Stimulated activated naive CD8-positive, alpha-beta T cell treated with anti-CD3 and anti-CD28 coated beads, Interleukin-15, amount 100 ng/mL, for 72 hours (primary cell): ENCODE measurements at places on chromosomes 4 and X.

DNA sequence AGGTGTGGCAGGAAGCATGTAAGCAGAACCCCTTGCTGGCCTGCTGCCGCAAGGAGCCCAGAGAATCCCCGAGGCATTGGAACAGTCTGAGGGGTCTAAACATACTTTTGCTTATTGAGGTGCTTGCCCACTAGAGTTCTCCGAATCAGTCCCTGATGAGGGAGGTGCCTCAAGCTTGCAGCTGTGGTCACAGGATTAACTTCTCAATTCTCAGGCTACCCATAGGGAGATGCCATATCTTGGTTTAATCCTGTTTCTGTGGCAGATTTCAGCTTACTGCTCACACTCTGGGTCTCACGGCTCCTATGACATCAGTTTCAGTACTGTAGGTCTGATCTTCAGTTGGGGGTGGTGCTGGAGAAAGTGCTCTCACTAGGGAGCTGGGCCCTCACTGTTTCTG lies 39.9 kb downstream of the CCNG2 start:
- DNase-seq = peak; percentile 3

DNA sequence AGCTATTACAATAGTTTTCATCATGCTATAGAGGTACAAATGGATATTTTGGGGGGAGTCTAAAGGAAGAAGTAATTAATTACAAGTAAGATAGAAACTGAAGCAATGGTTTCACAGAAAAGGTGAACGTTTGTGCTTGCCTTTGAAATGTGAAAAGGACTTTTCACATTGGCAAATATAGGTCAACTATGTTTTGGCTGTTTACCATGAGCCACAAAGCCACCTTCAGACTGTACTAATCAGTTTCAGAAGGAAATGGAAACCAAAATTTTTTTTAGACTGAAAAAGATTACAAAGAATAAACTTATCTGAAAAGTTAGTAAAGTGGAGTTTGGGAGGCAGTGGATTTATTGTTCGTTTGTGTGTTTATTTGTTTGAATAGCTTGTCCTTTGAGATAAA lies 32.1 kb downstream of the SYTL5 start:
- no peak for DNase-seq

DNA sequence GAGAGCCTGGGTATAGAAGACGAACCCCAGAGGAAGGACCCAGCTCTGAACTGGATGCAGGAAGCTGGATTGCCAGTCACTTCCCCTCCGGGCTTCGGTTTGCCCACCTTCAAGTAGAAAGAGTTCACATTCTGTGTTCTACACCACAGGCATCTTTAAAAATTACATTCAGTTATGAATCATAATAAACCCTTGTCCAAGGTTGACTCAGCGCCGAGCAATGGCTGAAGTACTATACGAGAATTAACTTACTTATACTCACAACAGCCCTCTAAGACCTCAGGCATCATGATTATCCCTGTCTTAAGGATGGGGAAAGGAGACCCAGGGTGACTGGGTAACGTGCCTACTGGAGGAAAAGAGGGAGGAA lies 72.5 kb downstream of the EVC2 start:
- DNase-seq = no peak

DNA sequence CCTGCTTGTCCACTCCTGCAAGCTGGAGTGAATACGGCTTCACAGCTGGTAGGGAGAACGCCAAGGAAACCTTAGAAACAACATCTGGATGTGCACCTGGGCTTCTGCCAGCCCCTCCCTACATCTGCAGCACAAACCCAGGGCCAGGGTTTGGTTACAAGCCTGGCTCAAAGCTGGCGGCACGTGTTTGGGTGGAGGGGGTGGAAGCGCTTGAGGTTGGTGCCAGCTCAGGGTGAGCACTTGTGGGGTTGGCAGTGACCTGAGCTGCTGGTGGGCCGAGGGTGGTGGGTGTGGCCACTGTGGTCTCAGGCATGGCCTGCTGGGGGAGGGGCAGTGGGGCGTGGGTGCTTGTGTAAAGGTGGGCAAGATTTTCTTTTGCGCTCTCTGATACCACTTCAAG lies 15.6 kb downstream of the ELF4 start:
- no peak for DNase-seq

DNA sequence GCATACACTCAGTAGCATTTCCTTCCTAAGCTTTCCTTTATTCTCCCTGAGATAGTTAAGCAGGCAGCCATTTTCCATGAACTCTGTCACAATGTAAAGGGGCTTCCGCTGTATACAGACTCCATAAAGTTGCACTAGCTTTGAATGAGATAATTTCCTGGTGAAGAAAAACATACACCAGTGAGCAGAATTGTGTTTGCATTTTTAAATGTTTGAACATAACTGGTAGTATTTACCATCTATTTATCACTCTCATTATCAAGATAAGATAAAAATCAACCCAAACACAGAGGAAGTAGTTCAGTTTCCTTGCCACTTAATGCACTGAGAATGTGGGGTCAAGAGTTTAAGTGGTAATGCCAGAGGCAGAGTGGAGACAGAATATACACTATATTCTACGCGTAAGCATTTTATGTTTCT lies 54.1 kb downstream of the TXK start:
- no peak for DNase-seq

DNA sequence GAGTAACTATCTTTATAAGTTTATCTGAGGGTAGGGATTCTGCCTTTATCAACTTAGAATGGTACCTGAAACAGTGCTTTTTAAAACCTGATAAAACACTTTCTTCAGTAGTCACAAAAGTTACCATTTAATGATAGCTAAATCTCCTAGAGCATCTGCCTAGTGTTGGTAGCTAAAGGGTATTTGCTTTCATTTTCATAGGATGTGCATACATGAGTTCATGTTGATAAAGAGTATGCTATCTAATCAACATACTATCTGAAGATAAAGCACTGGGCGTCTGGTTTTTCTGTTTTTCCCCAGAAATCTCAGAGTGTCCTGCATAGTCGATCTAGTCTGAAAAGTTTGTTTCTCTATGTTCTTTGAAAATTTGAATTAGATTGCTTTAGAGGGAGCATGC lies 75.1 kb downstream of the ADGRL3 start:
- no peak for DNase-seq

DNA sequence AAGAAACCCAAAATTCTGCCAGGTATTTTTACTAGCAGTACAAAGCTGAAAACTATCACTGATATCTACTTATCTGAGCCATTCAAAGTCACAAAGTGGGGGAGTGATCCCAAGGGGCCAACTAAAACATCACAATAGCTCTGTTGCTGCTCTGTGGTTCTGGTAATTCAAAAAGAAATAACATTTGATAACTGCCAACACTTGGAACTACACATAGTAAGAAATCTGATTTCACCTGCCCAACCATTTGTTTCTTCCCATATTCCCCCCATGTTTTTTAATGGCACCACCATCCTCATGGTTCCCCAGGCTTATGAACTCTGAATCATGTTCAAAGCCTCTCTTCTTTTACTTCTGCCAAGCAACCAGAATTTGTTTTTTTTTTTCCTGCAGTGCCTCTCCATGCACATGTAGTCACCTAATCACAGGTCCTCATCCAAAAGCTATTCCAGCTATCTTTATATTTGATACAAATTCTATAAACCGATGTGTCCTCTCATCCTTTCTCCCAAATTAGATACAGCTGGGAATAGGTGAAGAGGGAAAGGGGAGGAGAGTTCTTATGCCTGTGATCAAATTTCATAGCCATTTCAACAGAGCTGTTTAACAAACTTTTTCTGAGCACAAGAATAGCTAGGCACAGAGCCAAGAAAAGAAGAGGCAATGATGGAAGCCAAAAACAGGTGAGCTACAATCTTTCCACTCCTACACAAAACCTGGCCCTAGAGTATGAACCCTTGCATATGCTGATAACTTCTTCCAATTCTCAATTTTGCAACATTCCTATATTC lies 7.7 kb downstream of the AMMECR1 start:
- DNase-seq = no peak

GRCh38 chr4:164779811-164780216 lies 25.9 kb downstream of the SMIM31 start:
- peak; percentile 9 for DNase-seq

DNA sequence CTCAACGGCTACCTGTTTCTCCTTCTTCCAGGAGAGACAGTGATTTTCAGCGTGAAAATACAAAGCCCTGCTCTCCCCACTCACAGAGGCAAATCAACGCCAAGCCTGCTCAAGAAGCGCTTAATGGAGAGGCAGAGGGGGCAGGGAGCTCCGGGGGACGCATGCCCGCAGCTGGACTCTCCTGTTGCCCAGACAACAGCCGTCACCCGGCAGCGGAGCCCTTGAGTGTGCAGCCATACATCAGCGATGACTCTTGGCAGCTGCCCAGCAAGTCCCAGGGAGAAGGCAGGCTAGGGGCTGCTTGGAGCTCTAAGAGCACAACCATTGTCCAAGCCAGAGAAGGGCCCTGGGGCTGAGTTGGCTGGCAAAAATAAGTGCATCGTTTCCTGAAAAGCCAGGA lies 71.0 kb upstream of the AFAP1 start:
- no peak for DNase-seq

GRCh38 chr4:6959261-6959660 lies 49.6 kb downstream of the TBC1D14 start:
- DNase-seq = no peak

- DNase-seq = no peak
These were observed 67.2 kb upstream of the ETNPPL start for GRCh38 chr4:108829966-108830492.

- peak; percentile 14 for DNase-seq
These were observed 62.3 kb upstream of the LNX1 start for GRCh38 chr4:53653484-53654053.

GRCh38 chr4:167541286-167541685 lies 307.0 kb upstream of the SPOCK3 start:
- no peak for DNase-seq

- no peak for DNase-seq
These were observed 376.6 kb upstream of the EMCN start for GRCh38 chr4:100894339-100894870.

GRCh38 chr4:106707776-106708463 lies 328.2 kb downstream of the DKK2 start:
- no peak for DNase-seq

DNA sequence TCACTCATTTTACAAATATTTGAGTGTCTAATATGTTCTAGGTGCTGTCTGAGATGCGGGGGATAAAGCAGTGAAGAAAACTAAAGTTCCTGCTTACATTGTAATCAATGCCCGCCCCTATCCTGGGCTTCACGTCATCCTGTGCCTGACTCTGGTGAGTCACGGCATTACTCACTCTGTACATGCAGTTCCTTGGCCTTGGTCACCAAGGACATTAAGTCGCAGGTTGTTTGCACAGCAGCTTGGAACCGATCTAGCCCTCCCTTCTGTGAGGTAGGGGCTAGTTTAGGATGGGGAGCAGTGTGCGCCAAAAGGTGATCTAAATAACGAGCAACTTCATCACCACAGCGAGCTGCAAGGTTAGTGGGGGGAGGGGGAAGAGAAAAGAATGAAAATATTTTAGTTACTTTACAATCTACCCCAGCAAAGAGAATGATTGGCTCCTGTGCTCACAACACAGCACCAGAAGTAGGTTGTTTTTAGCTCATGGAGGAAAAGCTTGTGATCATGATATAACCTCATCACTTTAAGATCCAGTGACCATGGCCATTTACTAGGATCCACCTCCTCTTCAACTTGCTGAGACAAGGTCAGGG lies 48.0 kb upstream of the HDAC8 start:
- peak; percentile 13 for DNase-seq

GRCh38 chrX:150371877-150372276 lies 8.8 kb downstream of the MAMLD1 start:
- DNase-seq = no peak

GRCh38 chr4:142703694-142704309 lies 142.3 kb downstream of the INPP4B start:
- no peak for DNase-seq

DNA sequence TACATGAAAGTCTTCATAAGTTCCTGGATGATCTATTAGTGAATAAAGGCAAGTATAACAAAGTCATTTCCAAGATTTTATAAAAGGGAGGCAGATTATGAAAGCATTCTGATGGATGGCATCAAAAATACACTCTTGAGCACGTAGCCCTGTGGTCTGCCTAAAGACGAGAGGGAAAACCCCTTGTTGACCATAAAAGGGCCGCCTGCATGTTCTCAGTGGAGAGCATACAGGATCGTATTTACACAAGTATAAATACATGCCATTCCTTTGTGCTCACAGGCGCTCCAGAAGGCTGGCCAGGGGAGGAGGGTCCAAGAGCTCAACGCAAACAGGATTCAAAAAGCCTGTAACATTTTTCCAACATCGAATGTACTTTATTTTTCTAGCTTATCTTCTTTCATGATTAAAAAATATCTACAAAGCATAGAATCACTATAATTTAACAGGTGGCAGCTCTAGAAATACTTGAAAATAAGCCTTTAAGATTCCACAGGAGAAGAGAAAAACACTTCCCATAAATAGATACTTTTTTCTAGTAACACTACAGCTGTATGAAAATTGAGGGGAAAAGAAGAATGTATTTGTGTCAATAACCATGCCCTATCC lies 29.6 kb downstream of the PDGFC start:
- no peak for DNase-seq

GRCh38 chr4:82833696-82834313 lies 35.2 kb upstream of the SCD5 start:
- no peak for DNase-seq

DNA sequence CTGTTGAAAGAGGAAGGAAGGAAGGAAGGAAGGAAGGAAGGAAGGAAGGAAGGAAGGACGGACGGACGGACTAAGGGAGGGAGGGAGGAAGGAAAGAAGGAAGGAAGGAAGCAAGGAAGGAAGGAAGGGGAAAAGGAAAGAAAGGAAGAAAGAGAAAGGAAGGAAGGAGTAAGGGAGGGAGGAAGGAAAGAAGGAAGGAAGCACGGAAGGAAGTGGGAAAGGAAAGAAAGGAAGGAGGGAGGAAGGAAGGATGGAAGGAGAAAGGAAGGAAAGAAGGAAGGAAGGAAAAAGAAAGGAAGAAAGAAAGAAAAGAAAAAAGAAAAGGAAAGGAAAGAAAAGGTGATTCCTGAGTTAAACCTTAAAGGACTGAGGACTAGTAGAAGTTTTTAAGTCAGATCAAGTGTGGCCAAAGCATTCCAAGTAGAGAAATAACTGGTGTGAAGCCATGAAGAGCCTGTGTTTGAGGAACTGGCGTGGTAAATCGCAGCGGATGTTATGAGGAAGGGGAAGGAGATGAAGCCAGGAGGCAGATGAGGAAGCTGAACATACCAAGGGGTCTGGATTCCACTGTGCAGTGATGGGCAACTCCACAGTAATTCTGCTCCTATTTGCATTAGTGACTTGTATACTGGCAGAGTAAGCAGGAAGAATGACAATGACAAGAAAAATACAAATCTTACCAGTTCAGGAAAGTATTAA lies 163.5 kb downstream of the MGST2 start:
- no peak for DNase-seq

DNA sequence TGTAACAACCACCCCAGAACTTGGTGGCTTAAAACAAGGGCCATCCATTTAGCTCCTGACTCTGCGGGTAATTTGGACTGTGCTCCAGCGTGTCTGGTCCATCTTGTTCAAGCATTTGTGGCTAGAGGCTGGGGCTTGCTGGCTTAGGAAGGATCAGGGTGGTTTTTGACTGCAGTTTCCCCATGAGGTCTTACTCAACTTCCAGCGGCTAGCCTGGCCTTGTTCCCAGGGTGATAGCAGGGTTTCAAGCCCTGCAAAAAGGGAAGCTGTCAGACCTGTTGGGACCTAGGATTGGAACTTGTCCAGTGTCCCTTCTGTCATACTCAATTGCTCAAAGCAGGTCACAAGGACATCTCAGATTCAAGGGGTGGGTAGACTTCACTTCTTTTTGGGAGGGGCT lies 205.9 kb downstream of the STIM2 start:
- DNase-seq = no peak
